ENCODE measurements at places on chromosomes 13 and 19. TPM values are rescaled to one million over a fixed set of nuclear protein-coding genes. Genes with fewer than 3 reads are reported as not detected.

C3 gene
- polyA plus RNA-seq, result 19.0 TPM

ZNF100 gene
- polyA plus RNA-seq, result 17.4 TPM

FXYD7 gene
- polyA plus RNA-seq, result 0.82 TPM

CGB1 gene
- not detected for polyA plus RNA-seq

POMP gene
- polyA plus RNA-seq, result 73.8 TPM

LRRC4B gene
- polyA plus RNA-seq, result 26.8 TPM

ZNF471 gene
- 28.7 TPM for polyA plus RNA-seq

ARHGEF7 gene
- 89.0 TPM for polyA plus RNA-seq

ZNF491 gene
- polyA plus RNA-seq, result 4.9 TPM

U2AF1L4 gene
- 22.0 TPM for polyA plus RNA-seq

KLK2 gene
- polyA plus RNA-seq, result not detected

RASL11A gene
- 23.8 TPM for polyA plus RNA-seq

Measured in left renal pelvis (tissue), 4 donors.